Memory B cell (primary cell): ENCODE measurements at places on chromosomes 11 and 22.

- no peak for DNase-seq
Measured at GRCh38 chr11:808427-809286, 1.1 kb upstream of the RPLP2 start.

DNA sequence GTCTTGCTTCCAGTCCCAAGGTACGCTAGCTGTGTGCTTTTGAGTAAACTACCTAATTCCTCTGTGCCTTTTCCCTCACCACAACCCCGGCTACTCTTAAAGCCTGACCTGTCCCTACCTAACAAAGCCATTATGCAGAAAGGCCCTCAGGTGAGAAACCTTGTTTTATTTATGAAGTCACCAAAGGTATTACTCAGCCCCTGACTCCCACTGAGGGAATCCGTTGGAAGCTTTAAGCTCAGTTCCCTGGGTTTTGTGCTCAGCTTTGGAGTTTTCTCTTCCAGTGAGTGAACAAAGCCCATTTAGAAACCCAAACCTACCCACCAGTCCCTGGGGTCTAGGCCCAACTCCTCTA is 90.9 kb downstream of the APIP start:
- no peak for DNase-seq

GRCh38 chr22:35661464-35661863 is 13.2 kb downstream of the APOL6 start:
- no peak for DNase-seq

- no peak for DNase-seq
Measured at GRCh38 chr11:67606093-67606491, 644 bp upstream of the NDUFV1 start.
